ENCODE measurements at places on chromosomes 11 and 22.
A peak's percentile ranks its signal among the peaks of the same experiment; 100 is the strongest.

DNA sequence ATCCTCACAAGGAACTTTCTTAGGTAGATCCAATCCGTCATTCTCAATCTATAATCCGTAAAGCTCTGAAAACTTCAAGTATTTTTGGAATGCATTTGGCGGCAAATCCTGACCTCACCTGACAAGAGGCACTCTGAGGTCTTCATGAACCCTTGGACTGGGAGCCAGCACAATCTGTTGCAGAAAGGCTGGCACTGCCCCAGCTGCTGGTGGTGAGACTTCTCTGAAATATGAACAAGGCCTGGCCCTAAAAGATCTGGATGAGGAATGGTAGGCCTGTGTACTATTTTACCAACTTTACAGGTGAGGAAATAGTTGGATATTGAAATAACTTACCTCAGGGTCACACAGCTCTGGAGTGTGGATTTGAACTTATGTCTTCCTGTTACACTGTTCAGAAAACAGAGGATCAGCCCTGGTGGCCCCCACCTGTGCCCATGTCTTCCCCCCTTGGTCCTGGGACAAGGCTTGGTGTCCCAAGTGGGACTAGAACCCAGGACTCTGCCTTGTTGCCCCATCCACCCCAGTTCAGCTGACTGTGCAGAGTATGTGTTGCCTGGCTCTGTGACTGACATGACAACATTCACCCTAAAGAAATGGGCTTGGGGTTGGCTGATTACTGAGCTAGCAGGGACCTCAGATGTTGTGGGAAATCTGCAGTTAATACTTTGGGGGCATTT, 471.4 kb downstream of the MN1 start:
- DNase-seq, result no peak

DNA sequence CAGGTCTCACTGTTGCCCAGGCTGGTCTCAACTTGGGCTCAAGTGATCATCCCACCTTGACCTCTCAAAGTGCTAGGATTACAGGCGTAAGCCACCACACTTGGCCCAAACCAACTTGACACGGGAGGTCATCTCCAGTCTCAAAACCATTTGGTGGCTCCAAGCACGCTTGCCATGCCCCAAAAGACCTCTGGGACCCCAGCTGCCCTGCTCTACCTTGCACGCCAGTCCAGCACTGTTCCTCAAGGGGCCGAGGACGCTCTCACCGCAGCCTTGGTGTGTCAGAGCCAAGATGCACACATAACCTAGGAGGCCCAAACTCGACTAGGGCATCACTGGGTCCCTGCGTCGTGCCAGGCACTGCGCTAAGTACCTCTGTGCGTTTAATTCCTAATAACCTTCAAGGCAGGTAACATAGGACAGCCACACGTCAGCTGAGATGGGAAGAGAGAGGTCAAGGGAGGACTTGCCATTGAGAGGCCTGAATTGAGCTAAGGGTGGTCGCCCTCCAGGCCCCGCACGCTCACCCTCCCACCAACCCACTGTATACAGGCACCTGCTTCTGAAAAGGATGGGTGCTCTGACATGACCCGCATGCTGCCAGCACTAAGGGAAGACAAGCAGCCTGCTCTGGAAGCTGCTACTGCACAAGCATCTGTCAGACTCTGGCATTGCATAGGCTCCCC, 4.6 kb upstream of the GAS2L1 start:
- no peak for DNase-seq

DNA sequence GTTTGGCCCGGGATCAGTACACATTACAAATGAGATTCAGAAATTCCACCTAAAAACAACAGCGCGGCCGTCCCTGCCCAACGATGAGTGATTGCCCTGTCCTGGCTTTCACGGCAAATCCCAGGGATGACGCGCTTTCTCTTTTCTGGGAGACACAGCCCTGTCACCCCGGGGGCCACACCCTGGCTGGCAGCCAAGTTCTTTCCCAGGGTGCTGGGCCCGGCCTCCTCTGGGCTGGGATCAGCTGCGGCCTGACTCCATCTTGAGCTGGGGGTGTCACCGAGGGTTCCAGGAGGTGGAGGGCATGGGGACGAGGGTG, 82.7 kb downstream of the FBLN1 start:
- DNase-seq, result no peak

DNA sequence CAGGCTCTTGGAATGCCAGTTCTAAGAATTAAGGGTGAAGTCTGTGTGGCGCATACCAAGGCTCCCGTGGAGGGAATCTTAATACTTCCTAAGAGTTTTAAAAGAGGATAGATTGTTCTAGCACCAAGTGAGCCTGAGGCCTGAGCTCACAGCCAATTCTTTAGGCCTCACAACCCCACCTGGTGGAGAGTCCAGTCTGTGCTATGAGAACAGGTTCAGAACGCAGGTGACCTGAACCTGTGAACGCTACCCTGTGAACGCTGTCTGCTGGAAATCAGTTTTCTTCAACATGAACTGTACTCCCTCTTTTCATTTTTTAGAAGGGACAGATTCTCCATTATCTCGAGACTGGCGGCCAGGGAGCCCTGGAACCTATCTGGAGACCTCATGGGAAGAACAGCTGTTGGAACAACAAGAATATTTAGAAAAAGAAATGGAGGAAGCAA, 43.2 kb upstream of the DLAT start:
- DNase-seq, result no peak

- DNase-seq, result peak; percentile 44
These were observed 6.3 kb upstream of the FADS3 start for GRCh38 chr11:61897387-61898246.

DNA sequence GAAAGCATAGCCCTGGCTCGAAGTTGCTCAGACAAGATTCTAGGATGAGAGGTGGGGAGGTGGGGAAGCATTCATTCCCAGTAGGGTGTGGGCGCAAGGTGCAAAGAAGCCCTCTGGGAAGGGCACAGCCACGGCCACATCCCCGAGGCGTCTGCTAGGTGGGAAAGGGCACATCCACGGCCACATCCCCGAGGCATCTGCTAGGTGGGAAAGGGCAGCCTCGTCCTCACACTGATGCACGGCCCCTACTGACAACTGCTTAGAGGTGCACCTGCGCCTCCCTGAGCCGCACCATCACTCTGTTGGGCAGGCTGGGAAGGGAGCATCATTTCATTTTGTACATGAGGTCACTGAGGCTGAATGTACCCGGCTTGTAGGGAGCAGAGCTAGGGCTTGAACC, 94.6 kb upstream of the PITPNB start:
- no peak for DNase-seq

DNA sequence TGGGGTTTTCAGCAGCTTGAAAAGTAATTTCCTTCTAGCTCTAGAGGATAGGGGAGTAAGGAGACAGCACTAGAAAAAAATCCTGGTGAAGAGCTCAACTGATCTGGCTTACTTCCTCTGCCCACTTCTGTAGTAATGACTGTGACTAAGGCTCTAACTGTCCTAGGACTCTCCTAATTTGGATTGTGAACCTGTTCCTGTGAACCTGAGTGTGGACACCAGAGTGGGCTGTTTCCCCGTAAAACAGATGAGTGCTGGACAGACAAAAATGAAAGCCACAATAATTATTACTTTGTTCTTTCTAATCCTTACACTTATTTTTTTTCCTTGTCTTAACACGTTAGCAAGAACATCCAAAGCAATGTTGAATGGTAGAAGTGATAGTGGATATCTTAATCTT, 154.1 kb downstream of the AASDHPPT start:
- peak; percentile 1 for DNase-seq

DNA sequence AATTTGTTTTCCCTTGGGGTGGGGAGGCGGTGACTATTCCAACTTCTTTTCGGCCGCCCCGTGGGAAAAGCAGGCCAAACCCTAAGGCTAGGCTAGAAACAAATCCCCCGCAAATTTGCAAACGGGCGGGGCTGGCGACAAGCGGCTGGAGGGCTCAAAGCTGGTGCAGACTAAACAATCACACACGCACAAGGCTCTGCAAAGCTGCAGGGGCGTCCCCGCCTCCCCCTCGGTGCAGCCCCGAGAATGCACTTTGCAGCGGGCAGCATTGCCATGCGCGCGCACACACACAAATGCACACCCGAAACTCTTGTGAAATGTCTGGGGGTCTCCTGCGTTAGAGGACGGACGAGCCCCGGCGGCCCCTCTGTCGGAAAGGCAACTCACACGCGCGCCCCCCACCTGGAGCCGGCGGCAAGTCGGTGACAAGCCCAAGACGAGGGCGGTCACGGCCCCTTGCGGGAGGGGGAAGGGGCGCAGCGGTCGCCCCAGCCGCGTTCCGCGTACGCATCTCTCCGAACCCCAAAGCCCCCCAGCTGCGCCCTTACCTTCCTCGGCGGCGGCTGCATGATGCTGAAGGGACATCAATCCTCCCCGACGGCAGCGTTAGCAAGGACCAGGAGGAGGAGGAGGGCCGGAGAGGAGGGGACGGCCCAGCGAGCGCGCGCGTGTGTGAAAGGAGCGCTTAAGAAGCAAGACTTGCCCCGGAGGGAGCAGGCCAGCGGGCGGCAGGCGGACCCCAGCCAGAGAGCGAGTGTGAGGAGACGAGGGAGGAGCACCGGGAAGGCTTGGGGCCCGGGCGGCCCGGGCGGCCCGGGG, 600 bp downstream of the FCHSD2 start:
- DNase-seq, result no peak

DNA sequence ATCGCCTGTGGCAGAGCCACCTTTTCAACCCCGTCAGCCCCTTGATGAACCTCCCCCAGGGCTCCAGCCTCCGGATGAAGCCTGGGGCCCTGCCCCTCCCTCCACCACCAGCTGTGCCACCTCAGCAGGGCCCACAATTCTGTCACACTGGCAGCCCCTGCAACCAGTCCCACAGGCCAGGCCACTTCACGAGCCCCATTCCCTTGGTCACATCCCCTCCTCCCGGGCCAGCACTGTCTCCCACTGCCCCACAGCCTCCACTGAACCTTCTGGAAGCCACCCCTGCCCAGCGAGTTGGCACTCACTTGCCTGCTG, 19.9 kb downstream of the OSBPL5 start:
- no peak for DNase-seq

GRCh38 chr22:38868886-38869381, 3.1 kb downstream of the CBX6 start:
- DNase-seq, result peak; percentile 77

- DNase-seq, result peak; percentile 3
These were observed 124.3 kb downstream of the TRIM29 start for GRCh38 chr11:120013325-120014250.

DNA sequence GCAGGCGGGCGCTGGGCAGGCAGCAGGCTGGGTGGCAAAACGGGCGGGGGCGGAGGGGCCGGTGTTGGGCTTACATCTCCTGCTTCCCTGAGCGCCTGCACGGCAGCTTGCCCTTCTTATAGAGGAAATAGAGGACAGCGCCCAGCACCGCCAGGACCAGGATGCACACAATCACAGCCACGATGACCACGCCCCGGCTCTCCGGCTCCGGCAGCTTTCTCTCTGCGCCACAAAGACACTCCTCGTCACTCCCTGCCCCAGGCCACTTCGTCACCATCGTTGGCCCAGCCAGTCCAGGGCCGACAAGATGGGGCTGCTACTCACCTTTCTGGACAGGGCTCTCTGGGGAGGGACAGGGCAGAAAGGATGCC, 6.3 kb downstream of the MCAM start:
- DNase-seq, result no peak

DNA sequence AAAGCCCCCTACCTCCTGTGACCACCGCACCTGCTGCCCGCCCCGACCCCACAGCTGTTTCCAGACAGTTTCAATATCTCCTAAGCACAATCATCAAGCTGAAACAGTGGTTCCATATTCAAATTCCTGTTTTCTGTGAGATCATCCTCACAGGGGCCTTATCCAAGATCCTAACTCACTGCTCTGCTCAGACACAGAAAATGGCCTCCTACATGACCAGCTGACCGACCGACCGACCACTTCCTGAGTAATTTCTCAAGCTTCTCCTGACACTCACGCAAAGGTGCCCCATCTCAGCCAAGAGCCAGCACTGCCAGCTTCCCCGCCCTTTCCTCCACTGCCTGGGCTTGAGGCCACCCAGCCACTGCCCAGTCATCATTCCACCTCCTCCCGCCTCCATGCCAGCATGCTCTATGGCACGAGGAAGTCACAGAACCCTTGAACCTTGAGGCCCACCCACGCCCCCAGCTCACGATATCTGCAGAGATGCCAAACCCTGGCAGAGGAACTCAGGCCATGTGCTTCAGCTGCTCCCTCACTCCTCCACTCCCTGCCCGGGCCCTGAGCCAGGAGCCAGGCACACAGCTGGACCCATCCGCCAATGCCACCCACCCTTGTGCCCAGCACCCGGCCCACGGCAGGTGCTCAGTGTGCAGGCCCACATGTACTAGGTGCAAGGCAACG, 14.0 kb downstream of the KIAA0930 start:
- DNase-seq, result no peak

GRCh38 chr11:102891736-102892135, 17.0 kb upstream of the MMP12 start:
- DNase-seq, result no peak

- DNase-seq, result no peak
These were observed 3.6 kb downstream of the C11orf68 start for GRCh38 chr11:65915101-65915820.

DNA sequence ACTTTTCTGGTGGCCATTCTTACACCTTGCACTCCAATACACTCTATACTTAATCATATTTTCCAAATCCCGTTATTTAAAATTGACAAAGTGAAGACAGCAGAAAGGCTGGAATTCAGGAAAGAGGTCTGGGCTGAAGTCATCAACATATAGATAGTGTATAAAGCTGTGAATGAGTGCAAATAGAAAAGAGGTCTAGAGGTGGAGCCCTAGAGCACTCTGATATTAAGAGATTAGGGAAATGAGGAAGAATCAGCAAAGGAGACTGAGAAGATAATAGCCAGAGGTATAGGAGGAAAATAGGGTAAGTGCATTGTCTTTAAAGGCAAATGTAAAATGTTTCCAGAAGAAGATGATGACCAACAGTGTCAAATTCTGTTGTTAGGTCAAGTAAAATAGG, 7.9 kb downstream of the CTR9 start:
- DNase-seq, result no peak

DNA sequence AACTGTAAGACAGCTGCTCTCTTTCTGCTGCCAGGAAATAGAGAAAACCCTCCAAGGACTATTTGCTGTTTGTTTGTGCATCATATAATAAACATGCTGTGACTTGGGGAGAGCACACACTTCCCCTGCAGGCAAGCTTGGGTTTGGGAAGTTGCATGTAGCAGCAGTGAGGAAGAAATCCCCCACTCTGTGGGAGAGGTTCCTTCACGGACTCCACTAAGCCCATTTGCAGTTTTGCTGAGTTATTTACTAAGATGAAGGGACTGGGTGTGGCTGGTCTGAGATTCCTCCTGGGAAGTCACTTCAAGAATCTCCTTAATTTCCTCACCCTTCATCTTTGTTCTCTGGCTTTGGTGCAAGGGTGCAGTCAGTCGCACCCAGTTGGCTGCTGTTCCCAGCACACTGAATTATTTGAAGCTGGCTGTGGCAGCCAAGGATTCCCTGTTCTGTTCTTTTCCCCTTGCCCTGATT, 104.9 kb downstream of the ARFGAP2 start:
- no peak for DNase-seq
